ENCODE measurements at places on chromosomes 2 and 18.

- no peak for DNase-seq
Measured at GRCh38 chr2:10471955-10472354, 23.8 kb upstream of the ODC1 start.

GRCh38 chr2:75565472-75566462 lies 5.0 kb upstream of the EVA1A start:
- no peak for DNase-seq

DNA sequence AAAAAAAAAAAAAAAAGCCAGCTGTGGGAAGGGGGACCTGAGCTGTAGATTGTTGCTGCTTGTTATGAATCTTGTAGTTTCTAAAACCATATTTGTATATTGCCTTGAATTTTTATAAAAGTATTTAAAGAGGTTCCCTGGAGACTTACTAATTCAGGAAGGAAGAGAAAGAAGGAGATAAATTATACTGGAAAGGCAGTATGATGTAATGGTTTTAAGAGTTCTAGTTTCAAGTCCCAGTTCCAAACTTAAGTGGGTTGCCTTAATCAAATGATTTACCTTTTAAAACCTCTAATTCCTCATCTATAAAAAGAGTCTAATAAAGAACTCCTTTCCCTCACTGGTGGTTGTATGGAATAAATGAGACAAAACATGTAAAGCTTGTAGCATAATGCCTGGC lies 62.2 kb downstream of the PTRHD1 start:
- no peak for DNase-seq

- no peak for DNase-seq
Measured at GRCh38 chr2:184030245-184030644, 568.1 kb upstream of the ZNF804A start.

DNA sequence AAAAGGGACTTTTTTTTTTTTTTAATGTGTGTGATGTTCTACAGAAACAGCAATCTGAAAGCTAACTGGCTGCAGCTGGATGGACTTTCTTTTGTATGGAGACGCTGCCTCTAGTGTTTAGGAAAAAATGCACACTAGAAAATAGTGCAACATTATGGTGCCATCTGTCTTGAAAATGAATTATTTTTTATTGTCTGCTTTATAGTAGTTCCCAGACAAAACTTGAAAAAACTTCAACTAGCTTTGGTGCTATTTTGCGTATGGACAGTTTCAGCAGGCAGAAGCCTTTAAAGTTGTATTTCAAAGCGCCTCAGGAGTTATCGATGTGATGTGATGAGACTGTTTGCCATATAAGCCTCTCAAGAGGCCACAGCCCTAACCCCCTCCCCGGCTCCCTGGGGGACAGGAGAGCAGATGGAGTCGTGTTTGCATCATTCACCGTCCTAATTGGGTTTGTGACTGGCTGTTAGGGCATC lies 86.9 kb downstream of the LTBP1 start:
- no peak for DNase-seq

- no peak for DNase-seq
Measured at GRCh38 chr18:68928762-68929675, 131.1 kb downstream of the CCDC102B start.

GRCh38 chr2:51534166-51534565 lies 502.2 kb upstream of the NRXN1 start:
- no peak for DNase-seq

- no peak for DNase-seq
Measured at GRCh38 chr18:28059861-28060260, 117.1 kb downstream of the CDH2 start.

- no peak for DNase-seq
Measured at GRCh38 chr2:43407935-43408334, 181.5 kb upstream of the ZFP36L2 start.

- DNase-seq: no peak
Measured at GRCh38 chr2:178070824-178071223, 1.8 kb downstream of the PDE11A start.

DNA sequence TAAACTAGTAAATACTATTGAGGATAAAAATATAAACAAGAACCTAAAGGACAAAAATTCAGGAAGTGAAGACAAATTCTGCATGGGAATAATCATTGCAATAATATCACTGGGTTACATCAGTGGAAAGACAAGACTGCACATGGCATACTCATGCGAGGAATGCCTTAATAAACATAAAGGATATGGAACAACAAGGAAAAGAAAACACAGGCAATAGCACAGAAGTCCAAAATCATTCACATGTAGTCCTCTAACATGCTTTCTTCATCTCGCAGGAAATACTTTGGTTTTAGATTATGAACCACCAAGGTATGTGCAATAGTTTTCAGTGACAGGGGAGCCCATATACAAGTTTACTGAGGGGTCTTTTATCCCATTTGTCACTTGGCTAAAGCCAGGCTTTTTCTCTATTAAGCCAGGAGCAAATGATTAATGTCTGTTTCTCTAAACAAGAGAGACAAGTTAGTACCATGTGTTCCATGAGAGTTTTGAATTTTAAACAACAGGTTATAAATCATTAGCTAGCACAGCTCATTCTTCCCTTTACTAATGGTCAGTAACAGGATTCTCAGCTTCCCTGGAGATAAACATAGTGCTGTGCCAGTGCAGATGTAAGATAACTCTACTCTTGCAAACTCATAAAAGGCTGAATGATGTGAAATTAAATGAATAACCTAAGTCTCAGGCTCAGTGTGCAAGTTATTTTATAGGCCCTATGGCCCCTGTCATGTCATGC lies 353.6 kb upstream of the FSIP2 start:
- no peak for DNase-seq

GRCh38 chr2:205722283-205722918 lies 40.1 kb downstream of the NRP2 start:
- DNase-seq: no peak
